Temporal lobe (tissue), 4 donors: ENCODE measurements at places on chromosomes 4 and X. TPM values are rescaled to one million over a fixed set of nuclear protein-coding genes. Genes with fewer than 3 reads are reported as not detected.

FOXR2 gene
- total RNA-seq: not detected

TMEM156 gene
- total RNA-seq: 0.74 TPM

MAGEA8 gene
- total RNA-seq: not detected

OTUD6A gene
- total RNA-seq: not detected

HERC3 gene
- 52.9 TPM for total RNA-seq

MTNR1A gene
- 0.49 TPM for total RNA-seq

GJB1 gene
- total RNA-seq: under 0.01 TPM

CLCN5 gene
- total RNA-seq: 3.4 TPM

ZFYVE28 gene
- total RNA-seq: 5.7 TPM

UGT2B10 gene
- total RNA-seq: not detected

TMSB15B gene
- total RNA-seq: 15.0 TPM

EDA2R gene
- 0.49 TPM for total RNA-seq

ETDB gene
- total RNA-seq: not detected

EGFL6 gene
- total RNA-seq: 0.98 TPM

RASSF6 gene
- total RNA-seq: under 0.01 TPM

PRSS12 gene
- total RNA-seq: 43.3 TPM

AREG gene
- total RNA-seq: 0.25 TPM

EFNB1 gene
- 19.4 TPM for total RNA-seq

CCNG2 gene
- total RNA-seq: 101 TPM

NDNF gene
- total RNA-seq: 6.6 TPM

XIAP gene
- 71.5 TPM for total RNA-seq

CACNA1F gene
- not detected for total RNA-seq

SCML1 gene
- total RNA-seq: 5.9 TPM

CAPN6 gene
- total RNA-seq: under 0.01 TPM

USP17L12 gene
- total RNA-seq: not detected

SHROOM3 gene
- total RNA-seq: 11.8 TPM

RASGEF1B gene
- total RNA-seq: 26.8 TPM
